Activated CD4-positive, alpha-beta T cell treated with anti-CD3 and anti-CD28 coated beads for 24 hours (primary cell): ENCODE measurements at places on chromosomes 6 and 20.

GRCh38 chr6:151497905-151498304, 4.1 kb downstream of the CCDC170 start:
- DNase-seq = no peak

DNA sequence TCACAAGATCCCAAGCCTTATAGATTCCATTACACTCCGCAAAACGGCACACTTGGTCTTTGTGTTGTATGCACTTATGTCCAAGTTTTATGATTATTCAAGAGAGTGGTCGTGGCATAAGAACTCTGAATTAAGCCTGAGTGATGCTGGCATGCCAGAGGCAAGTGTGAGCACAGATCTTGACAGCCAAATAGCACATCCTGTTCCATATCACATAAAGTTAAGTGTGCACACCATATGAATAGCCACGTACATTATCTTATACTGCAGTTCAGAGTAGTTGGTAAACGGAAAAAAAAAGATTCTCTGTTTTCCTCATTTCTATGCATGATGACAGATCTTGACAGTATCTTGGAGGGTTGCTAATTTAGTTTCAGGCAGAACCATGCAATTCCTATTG, 727.3 kb upstream of the FLRT3 start:
- no peak for DNase-seq

DNA sequence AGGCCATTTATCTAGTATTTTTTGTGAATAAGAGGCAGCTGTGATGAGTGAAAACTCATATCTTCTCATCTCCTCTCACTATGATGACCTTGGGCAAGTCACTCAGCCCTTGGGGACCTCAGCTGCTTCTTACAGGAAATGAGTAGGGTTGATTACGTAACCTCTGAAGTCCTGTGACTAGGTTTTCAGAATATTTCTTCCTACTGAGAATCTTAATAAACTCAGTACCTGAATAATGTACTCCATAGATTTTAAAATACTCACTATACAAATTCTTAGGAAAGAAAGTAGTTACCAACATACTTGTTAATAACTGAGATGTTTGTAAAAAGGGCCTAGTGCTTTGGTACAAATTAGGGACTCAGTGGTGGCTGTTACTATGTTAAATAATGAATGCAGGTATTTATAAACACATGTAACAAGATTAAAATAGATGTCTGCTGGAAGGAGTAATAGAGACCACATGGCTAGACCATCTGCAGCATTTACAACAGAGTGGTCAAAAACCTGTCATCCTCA, 60.9 kb downstream of the RPRD1B start:
- DNase-seq = no peak

- no peak for DNase-seq
Observed at GRCh38 chr20:6613280-6613861, 154.1 kb upstream of the BMP2 start.

- no peak for DNase-seq
Observed at GRCh38 chr6:131803007-131803769, 4.6 kb upstream of the ENPP1 start.
